ENCODE measurements at places on chromosomes 11 and 22. TPM values are rescaled to one million over a fixed set of nuclear protein-coding genes. Genes with fewer than 3 reads are reported as not detected.

Gene AASDHPPT
- total RNA-seq = 62.1 TPM

GRCh38 chr11:19553683-19554333 lies 158.8 kb upstream of the NAV2 start:
- DNase-seq = peak; percentile 53

Gene MFRP
- total RNA-seq = not detected

GRCh38 chr22:29704528-29705285 lies 15.1 kb upstream of the CABP7 start:
- DNase-seq = peak; percentile 67

DNA sequence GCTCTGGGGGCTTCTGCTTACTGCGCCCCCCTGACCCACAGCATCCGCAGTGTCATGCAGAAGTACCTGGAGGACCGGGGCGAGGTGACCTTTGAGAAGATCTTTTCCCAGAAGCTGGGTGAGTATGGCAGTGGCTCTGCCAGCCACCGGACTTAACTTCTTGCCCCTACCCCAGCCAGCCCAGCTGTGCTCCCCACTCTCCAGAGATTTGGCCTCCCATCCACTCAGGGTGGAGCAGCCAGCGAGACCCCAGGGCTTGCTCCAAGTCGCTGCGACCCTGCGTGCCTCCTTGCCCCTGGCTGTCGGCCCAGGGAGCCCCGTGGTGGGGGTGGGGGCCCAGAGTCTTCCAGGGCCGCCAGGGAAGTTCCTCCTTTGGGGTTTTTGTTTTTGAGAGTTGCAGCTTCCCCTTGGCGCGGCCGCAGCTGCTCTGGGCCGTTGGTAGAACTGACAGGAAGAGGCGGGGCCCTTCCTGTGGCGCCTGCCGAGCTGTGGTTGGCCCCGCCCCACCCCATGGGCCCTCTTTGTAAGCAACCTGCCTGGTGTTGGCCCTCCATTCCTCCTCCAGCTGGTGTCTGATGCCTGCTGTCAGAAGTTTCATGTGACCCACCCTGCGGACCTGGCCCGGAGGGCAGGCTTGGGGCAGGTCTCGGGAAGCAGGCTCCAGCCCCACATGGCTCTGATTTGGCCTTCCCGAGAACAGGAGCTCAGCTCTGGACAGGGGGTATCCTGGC lies 11.1 kb downstream of the GRK2 start:
- peak; percentile 90 for DNase-seq

GRCh38 chr11:32902089-32902665 lies 9.6 kb downstream of the QSER1 start:
- no peak for DNase-seq

DNA sequence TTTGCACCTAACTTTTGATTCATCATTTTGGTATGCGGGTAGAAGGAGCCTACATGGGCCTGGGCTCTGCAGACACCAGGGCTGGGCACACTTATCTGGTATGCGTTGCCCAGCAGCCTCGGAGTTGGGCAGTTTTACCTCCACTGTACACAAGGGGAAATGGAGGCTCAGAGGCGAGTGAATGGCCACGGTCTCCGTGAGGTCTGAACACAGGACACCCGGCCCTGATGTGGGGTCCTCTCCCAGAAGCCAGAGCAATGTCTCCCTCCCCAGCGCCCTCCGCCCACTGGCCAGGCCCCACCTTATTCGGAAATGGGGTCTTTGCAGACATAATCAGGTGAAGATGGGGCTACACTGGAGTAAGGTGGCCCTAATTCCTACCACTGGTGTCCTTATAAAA lies 43.7 kb downstream of the OSBPL5 start:
- no peak for DNase-seq

- DNase-seq = no peak
These were observed 45.5 kb upstream of the NARS2 start for GRCh38 chr11:78620159-78620558.

GRCh38 chr11:125376856-125377255 lies 119.2 kb downstream of the FEZ1 start:
- peak; percentile 63 for DNase-seq

Gene E2F8
- total RNA-seq = 1.9 TPM

DNA sequence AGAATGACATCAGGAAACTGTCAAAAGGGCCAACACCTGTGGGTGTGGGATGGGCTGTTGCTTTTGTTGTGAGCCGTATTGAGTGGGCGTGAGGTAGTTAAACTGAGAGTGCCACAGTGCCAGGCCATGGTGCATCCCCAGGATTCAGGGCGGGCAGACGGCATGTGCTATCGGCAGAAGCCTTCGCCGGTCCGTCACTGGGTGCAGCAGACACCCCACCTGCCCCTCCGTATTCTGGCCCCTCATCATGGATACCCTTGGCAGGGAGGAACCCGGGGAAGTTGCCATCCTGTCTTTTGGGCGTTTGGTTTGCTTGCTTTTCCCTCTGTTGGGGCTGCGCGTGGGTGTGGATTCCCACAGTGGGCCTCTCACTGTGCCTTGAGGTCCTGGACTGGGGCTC lies 27.5 kb downstream of the ST14 start:
- no peak for DNase-seq

Gene OR52A1
- not detected for total RNA-seq

Data from MG63 (cell line).